ENCODE measurements at places on chromosomes 6 and 20.

- no peak for DNase-seq
Observed at GRCh38 chr6:150406948-150407347, 38.1 kb downstream of the IYD start.

DNA sequence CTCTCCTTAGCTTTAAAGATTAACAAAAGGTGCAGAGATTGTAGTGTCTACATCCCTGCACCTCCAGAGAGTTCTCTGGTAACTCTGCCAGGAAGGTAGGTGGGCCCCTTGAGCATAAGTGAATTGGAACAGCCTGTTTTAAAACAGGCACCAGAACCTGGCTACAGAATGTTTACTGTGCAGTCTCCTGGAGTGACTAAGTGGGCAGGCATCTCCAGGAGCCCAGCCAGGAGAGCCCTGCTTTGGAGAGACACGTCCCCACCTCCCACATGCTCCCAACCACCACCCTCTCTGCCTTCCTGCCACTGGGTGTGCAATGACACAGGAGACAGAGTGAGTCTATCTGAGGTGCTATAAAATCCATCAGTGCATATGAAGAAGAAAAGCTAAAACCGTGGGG lies 110.3 kb upstream of the EYA4 start:
- DNase-seq, result no peak

DNA sequence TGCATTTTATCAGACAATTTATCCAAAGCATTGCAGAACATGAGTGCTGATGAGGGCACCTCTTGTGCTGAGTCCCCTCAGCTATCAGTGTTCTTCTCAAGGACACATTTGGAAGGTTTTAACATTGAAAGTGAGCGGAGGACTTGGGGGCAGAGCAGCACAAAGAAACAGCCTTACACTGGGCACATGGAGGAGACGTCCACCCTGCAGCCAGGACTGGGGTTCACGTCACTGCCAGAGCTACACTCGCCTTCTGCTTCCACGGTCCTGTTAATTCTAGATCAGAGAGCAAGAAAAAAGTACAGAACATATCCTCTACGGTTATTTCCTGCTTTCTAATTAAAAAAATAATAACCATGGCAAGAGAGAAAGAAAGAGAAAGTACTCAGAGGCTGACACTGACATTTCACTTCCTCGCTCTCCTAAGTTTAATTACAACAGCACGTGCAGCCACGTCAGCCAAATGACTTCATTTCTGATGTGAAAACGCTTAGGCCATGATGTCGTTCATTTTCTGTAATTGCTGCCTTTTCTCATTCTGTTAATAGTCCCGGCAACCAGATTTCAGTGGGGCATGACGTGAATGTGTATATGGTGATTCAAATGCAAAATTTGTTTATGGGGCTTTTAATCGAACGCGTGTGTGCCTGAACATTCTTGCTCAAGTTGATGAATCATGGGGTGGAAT lies 5.1 kb downstream of the PRND start:
- no peak for DNase-seq

GRCh38 chr20:3576363-3576762 lies 86.8 kb downstream of the GFRA4 start:
- no peak for DNase-seq

GRCh38 chr6:139186692-139187091 lies 51.8 kb downstream of the HECA start:
- no peak for DNase-seq

GRCh38 chr20:17943343-17943742 lies 25.3 kb downstream of the SNX5 start:
- no peak for DNase-seq

- DNase-seq, result no peak
Observed at GRCh38 chr6:12614456-12614855, 102.1 kb upstream of the PHACTR1 start.

DNA sequence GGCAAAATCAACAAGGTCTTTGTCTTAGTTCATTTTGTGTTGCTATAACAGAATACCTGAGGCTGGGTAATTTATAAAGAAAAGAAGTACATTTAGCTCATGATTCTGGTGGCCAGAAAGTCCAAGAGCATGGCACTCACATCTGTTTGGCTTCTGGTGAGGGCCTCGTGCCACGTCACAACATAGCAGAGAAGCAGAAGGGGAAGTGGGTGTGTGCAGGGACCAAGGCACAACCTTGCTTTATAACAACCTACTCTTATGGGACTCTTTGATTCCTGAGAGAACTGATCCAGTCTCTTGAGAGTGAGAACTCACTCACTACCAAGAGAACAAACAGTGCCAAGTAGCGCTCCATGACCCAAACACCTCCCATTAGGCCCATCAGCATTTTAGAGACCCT lies 25.4 kb downstream of the GABRR2 start:
- no peak for DNase-seq

GRCh38 chr6:4740032-4740431 lies 36.2 kb upstream of the CDYL start:
- no peak for DNase-seq

DNA sequence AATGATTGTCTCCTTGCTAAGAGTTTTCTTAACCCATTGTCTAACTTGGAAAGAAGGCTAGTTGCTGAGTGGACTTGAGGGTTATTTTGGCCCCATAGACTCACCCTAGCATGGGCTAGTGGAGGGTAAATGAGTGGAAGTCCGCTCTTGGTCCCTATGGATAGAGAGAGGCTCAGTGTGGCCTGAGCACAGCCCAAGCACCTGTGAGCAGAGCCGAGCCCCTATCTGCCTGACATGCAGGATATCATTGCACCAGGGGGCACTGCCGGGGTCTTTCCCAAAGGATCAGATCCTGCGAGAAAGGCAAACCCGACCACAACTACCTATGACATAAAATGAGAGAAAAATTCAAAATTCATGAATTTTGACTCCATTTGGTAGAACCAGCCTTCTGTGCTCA lies 70.6 kb upstream of the GGTLC1 start:
- DNase-seq, result no peak

GRCh38 chr6:69216127-69216526 lies 580.7 kb downstream of the LMBRD1 start:
- no peak for DNase-seq

- no peak for DNase-seq
Observed at GRCh38 chr6:83464381-83465140, 33.7 kb upstream of the ME1 start.

GRCh38 chr6:149082320-149082719 lies 235.2 kb upstream of the TAB2 start:
- peak; percentile 86 for DNase-seq

GRCh38 chr20:41551011-41551705 lies 67.0 kb downstream of the CHD6 start:
- no peak for DNase-seq

DNA sequence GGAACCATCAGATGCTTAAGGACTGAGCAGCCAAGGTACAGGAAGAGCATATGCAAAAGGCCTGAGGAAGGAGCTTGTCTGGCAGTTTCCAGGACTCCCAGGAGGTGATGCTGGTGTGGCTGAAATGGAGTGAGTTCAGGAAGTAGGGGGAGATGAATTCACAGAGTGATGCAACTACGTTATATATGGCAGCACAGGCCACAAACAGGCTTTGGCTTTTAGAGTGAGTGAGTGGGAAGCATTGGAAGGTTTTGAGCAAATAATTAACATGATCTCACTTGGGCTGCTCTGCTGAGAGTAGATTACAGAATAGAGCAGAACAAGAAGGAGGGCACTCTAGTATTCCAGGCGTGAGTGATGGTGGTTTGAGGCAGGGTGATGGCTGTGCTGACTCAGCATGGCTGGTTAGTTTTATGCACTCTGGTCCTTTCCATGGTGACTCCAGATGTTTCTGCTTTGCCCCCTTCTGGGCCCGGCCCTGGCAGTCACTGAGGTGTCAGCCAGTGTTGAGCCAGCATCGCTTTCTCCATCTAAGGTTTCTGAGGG lies 6.5 kb downstream of the BTN2A2 start:
- no peak for DNase-seq

DNA sequence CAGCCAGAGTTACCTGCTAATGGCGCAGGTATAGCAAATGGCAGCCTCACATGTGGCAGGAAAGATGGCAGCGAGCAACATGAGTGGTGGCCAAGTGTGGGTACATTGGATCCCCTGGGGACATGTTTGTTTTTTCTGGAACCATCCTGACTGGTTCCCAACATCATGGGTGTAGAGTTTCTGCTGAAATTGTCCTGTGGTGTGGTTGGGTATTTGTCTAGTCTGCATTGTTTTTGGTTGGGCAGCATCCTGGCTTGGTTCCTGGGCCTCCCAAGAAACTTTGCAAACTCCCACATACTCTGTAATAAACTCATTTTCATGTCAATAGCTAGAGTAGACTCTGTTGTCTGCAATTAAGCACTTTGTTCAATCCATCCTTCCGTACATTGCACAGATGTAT lies 282.6 kb downstream of the CDC5L start:
- DNase-seq, result no peak

GRCh38 chr6:17836293-17836692 lies 129.6 kb upstream of the NUP153 start:
- DNase-seq, result no peak

DNA sequence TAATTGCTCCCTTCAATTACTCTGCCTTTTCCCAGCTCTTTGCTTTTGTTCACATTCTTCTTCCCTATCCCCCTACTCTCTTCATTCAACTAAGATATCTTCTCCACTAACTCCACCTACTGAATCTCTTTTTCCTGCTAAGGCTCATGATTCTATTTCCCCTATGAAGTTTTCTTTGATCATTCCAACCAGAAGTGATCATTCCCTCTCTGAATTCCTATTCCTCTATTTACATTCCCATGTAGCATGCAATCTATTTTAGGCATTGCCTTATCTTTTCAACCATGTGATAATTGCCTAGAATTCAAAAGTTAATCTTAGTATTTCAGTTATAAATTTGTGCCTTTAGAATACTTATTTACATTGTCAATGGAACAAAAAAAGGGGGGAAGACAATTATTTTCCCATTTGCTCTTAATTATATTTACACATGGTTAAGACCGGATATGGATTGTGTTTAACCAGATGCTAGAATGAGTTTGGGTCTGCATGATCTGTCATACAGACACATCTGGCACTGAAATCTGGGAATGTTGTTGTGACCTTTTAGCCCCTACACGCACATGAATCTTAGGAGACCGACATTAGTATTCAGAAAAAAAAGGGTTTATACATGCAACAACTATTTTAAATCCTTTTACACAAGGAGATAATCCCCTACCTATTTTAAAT lies 20.8 kb downstream of the MOXD1 start:
- DNase-seq, result no peak

GRCh38 chr6:611928-612327 lies 45.0 kb downstream of the HUS1B start:
- no peak for DNase-seq

DNA sequence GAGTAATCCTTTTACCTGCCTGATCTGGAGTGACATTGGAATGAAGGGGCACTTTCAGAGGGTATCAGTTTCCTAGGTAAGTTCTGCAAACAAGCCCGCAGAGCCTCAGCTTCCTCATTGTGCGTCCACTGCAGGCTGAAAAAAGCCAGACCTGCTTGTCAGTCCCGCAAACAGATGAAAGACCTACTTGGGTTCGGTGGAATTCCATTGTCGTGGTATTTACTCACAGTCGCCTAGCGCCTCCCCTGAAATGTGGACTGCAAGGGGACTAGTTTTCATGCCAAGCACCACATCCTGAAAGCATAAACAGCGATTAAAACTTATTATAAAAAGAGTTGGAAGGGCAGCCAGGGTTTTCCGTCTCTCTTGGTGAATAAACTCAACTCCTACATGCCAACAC lies 121.5 kb downstream of the PAX1 start:
- no peak for DNase-seq

DNA sequence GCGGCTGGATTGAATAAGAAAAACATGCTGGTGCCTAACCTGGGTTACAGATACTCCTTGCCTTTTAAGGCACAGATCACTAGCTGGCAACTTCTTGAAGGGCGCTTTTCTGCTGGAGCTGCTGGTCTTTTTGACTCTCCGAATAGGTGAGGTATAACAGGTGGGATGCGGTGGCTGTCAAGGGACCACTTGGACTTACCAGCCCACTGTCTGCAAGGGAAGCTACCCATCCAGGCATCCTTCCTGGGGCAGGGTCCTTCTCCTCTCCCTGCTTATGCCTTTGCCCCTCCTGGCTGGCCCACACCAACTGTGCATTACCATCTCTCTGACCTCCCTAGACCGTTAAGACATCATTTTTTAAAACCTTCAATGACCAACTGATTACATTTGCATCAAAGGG lies 57.4 kb downstream of the NPEPL1 start:
- DNase-seq, result no peak

GRCh38 chr6:23013776-23014175 lies 444.4 kb downstream of the HDGFL1 start:
- DNase-seq, result no peak

DNA sequence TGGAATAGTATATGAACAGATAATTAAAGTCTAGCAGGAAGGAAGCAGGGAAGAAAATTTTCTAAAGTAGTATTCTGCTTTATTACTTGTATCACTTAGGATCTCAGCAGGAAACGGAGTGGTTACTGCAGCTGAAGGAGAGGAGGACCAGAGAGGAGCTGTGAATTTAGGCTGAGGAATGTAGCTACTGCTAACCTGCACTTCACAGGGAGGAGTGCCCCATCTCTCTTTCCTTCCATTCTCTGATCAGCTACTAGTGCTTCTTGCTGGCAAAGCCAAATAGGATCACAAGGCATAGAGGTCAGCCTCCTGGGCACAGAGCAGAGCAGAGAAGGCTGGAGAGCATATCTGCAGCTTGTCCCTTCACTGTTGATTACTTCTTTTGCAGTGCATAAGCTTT lies 205.3 kb upstream of the ASCC3 start:
- no peak for DNase-seq

GRCh38 chr20:51422514-51423289 lies 119.8 kb downstream of the NFATC2 start:
- DNase-seq, result no peak

GRCh38 chr20:45959126-45959525 lies 12.9 kb downstream of the ZNF335 start:
- no peak for DNase-seq

DNA sequence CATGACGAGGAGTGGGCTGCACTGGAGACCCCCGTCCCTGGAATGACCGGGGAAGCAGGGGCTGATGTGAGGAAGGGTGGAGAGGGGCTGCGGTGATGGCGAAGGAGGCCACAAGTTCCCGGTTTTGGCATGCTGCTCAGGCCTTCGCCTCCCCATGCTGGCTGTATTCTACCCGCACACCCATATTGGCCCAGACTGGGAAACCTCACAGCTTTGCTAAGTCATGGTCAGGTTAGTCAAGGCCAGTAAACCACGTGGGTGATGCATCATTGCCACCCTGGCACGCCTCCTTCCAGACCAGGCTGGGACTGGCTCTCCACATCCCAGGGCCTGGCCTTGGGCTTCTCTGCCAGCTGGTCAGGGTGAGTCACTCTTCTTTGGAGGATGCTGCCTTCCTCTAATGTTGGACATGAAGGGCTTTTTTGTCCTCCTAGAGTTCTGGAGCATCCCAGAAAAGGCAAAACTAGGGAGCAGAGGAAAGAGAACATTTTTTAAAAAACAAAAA lies 53.8 kb downstream of the PCNA start:
- DNase-seq, result no peak

DNA sequence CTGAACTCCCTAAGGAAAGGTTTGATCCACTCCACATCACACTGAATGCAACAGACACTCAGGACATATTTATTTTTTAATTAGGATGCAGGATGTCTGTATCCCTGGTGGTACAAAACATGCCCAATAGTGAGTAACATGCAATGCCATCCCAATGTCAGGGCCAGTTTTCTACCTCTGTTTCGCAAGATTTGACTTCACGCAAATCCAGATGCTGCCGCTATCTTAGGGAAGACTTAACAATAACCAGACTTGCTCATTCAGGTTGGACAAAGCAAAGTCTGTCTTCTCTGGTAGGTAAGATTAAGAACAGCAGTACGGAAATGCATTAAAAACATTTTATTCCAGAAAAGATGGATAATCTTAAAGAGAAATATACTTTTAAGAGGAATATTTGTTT lies 103.1 kb downstream of the TASP1 start:
- DNase-seq, result no peak

GRCh38 chr6:84052204-84052882 lies 18.8 kb downstream of the MRAP2 start:
- no peak for DNase-seq

Data from activated gamma-delta T cell treated with Interleukin-2 at 50 U/mL for 16 hours (primary cell).